ENCODE measurements at places on chromosomes 3 and 15. TPM values are rescaled to one million over a fixed set of nuclear protein-coding genes. Genes with fewer than 3 reads are reported as not detected.

Gene ZNF774
- total RNA-seq, result 3.6 TPM

Gene NMB
- total RNA-seq, result 9.0 TPM

Gene CHST2
- 8.2 TPM for total RNA-seq

DNA sequence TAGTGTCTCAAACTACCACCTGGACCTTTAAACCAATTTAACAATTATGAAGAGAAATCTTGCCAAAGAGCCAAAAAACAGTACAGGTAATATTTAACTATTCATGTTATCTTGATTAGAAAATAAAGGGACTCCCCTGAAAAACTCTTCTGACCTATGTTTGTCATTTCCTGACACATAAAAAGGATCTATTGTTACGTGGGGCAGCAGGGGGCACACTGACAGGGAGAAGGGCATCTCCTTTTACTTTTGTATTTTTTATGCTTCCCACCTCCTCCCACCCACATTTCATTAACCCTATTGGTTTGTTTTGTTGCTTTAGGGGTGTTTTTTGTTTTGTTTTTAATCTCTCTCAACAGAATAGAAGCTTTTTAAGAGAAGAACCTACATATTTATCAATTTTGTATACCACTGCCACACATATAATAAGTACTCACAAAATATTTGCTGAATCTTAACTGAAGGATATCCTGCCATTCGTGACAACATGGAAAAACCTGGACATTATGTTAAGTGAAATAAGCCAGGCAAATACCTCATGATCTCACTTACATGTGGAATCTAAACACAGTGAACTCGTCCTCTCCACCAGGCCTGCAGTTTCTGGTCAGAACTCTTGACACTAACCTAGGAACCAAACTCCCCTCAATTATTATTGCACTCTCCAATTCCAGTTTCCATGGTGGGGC is 17.7 kb downstream of the STAG1 start:
- peaks cover 4% of the 10 kb centered on the region for H3K36me3 ChIP-seq
- no peaks in the 10 kb centered on the region for H3K27me3 ChIP-seq

GRCh38 chr3:194496217-194496919 is 9.6 kb upstream of the ATP13A3 start:
- H3K27me3 ChIP-seq, result no peaks in the 10 kb centered on the region
- H3K27ac ChIP-seq, result no peak overlapping the region
- no peaks in the 10 kb centered on the region for H3K36me3 ChIP-seq
- DNase-seq, result no peak

DNA sequence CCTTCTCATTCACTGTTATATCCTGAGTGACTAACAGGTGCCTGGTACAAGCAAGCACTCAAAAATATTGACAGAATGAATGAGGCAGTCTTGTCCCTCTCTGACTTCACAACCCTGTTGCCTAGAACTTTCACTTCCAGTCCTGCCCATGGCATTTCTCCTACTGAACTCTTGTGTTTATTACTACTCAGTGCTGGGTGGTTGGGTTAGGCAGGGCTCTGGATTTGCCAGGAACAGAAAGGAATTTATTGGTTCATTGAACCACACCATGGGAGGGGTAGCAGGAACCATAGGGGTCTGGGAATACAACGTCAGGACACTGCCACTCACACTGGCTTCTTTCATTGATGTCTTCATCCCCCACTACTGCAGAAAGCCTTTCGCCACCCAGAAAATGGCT is 41.9 kb upstream of the SEMA4B start:
- H3K27me3 ChIP-seq, result no peaks in the 10 kb centered on the region
- no peak for DNase-seq
- H3K4me3 ChIP-seq, result no peak overlapping the region
- H3K4me1 ChIP-seq, result peaks cover 43% of the 10 kb centered on the region

DNA sequence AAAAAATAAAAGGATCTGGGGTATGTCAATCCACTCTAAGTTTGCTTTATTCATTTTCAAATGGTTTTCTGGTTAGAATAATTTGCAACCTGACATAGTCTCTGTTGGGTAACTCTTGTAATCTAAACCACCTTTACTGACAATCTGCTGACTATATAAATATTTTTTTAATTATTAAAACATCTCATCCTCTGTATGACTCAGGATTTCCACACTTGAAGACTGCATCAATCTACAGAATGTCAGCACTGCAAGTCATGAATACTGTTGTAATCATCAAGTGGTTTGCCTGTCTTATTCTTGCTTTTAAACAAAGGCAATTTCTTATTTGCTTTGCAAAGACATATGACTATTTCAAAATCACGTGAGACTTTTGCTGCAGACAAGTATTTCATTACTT is 42.1 kb downstream of the VGLL3 start:
- no peaks in the 10 kb centered on the region for H3K4me1 ChIP-seq
- H3K36me3 ChIP-seq, result no peaks in the 10 kb centered on the region
- no peak overlapping the region for H3K27ac ChIP-seq
- no peak overlapping the region for H3K4me3 ChIP-seq
- DNase-seq, result no peak
- no peaks in the 10 kb centered on the region for H3K27me3 ChIP-seq

GRCh38 chr3:133424937-133425869 is 25.3 kb downstream of the BFSP2 start:
- no peaks in the 10 kb centered on the region for H3K36me3 ChIP-seq
- H3K27ac ChIP-seq, result no peak overlapping the region
- H3K4me1 ChIP-seq, result peaks cover 5% of the 10 kb centered on the region
- DNase-seq, result no peak
- H3K4me3 ChIP-seq, result no peak overlapping the region

DNA sequence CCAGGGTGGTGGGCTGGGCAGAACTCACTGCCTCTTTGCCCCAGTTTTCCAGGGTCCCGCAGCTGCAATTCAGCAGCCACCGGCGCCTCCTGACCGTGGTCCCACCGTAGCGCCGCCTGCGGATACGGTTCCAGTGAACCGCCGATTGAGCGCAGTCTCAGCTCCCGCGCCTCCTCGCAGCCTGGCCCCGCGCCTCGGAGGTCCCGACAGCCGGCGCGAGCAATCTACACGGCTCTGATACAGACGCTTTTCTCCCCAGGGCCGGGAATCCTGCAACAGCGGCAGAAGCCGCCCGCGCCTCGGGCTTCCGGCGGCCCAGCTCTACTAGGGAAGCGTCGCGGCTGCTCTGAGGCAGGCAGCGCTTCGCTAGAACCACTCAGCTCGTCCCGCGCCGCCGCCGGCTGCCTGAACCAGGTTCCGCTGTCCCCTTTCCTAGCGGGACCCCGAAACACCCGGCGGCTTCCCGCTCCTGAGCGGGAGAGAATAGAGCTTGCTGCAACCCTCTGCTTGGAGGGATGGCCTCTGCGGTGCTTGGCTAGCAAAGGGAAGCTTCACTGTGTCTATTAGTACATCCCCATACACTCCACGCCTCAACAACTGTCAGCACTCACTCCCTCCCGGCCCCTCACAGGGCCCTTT is 3.1 kb downstream of the FOXL2NB start:
- peaks cover 29% of the 10 kb centered on the region for H3K4me1 ChIP-seq
- H3K27me3 ChIP-seq, result peaks cover 68% of the 10 kb centered on the region
- no peak for DNase-seq
- H3K27ac ChIP-seq, result no peak overlapping the region
- H3K4me3 ChIP-seq, result peak overlapping the region; percentile 32

DNA sequence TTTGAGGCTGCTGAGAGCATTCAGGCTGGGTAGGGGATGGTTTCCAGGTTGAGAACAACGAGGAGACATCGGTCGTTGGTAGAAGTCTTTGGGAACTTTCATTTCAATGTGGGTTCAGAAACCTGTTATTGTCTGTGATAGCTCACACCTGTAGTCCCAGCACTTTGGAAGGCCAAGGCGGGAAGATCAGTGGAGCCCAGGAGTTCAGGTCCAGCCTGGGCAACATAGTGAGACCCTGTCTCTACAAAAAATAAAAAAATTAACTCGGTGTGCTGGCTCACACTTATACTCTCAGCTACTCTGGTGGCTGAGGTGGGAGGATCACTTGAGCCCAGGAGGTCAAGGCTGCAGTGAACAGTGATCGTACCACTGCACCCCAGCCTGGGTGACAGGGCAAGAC is 988 bp upstream of the RNF168 start:
- no peak for DNase-seq
- peaks cover 18% of the 10 kb centered on the region for H3K4me1 ChIP-seq
- no peak overlapping the region for H3K4me3 ChIP-seq
- H3K36me3 ChIP-seq, result no peaks in the 10 kb centered on the region
- peak overlapping the region; percentile 97 for H3K27ac ChIP-seq

- H3K36me3 ChIP-seq, result no peaks in the 10 kb centered on the region
- H3K27me3 ChIP-seq, result no peaks in the 10 kb centered on the region
- no peak for DNase-seq
- H3K4me3 ChIP-seq, result no peak overlapping the region
These were observed 19.1 kb upstream of the FSIP1 start for GRCh38 chr15:39801641-39802309.

DNA sequence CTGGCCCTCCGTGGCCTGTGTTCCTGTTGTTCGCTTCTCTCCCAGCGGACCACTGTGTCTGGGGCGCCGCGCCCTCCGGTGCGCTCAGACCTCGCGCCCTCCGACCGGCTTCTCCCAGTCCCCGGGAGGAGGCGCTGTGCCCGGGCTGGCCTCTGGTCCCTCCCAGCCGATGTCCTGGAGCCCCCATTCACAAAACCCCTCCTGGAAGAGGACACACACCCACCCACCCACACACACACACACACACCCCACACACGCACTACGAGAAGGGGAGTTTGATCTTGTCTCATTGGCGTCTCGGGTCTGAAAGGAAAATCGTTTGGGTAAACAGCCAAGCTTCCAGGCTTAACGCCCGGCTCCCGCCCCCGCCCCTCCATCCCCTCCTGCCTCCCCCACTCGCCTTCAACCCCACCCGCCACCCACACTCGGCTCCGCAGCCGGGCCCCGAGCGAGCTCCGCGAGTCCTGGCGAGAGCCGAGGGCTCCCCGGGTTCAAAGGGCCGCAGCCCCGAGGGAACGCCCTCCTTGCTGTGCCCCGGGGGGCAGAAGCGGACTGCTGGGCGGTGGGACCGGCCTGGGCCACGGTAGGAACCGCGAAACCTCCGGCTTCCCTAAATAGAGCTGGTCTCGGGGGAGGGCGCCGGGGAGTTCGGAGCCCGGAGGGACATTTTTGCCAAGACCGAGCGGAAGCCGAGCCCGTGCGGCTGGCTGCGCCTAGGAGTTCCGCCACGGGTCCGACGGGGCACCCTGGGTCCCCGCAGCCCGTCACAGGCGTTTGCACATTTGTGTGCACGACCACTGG is 23.6 kb downstream of the NR2F2 start:
- no peaks in the 10 kb centered on the region for H3K36me3 ChIP-seq
- peaks cover 52% of the 10 kb centered on the region for H3K27me3 ChIP-seq
- peak overlapping the region; percentile 55 for H3K4me3 ChIP-seq
- H3K4me1 ChIP-seq, result peaks cover 15% of the 10 kb centered on the region
- no peak for DNase-seq

DNA sequence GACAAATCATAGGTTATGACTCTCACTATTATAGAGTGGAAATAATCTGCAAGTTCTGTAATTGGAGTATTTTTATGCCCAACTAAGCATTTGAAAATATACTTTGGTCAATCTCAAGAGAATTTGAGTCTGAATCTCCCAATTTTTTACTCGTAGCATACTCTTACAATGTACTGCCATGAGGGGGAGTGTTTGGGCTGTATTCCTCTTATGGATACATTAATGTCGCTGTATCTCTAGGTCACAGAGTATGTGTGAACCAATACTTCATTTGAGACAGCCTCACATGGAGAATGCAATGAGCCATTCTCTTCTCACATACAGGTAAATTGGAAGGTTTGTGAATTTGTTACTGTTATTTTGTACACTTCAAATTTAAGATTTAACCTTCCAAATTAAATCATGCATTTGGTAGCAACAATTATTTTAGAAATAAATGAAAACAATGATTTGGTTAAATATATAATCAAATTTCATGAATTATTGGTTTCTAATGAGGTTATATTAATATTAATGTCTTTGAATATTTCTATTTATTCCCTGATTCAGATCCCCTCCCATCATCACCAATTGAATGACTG is 5.5 kb upstream of the CD200 start:
- H3K36me3 ChIP-seq, result no peaks in the 10 kb centered on the region
- H3K27ac ChIP-seq, result no peak overlapping the region
- no peaks in the 10 kb centered on the region for H3K27me3 ChIP-seq

DNA sequence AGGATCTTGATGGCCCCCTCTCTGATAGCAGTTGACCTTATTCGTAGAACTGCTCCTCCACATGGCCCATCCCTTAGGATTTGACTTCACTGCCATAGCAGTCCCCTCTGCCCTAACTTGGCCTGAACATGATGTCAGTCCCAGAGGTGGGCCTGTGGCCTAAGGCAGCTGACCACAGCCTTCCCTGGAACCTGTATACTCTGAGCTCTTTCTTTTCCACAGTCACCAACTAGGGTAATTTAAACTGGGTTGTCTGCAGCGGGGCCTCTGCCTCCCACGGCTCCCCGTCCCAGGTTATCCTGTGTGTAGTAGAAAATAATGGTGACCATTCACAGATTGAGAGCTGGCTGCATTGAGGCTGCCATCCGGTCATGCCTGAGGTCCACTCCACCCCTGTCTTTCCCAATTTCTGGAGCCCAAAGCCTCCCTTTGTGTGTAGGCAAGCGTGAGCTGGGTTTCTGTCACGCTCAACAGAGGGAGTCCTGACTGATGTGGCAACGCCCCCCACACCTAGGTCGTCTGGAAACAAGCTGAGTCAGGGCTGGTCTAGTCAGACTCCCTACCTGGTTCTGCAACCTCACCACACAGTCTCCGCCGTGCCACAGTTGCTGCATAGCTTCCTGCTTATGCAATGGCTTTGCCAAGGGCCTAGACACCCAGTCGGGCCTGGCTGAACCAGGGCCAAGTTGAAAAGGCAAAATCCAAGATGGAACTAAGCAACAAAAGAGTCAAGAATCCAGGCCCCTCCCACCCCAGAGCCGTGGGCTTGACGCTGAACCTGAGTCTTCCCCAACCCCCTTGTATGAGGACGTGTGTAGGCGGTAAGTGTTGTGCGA is 284.5 kb downstream of the XXYLT1 start:
- no peaks in the 10 kb centered on the region for H3K36me3 ChIP-seq
- no peaks in the 10 kb centered on the region for H3K27me3 ChIP-seq

- no peaks in the 10 kb centered on the region for H3K27me3 ChIP-seq
- no peaks in the 10 kb centered on the region for H3K36me3 ChIP-seq
- H3K27ac ChIP-seq, result no peak overlapping the region
These were observed 78.8 kb upstream of the CTNNB1 start for GRCh38 chr3:41120460-41120859.

- H3K27me3 ChIP-seq, result no peaks in the 10 kb centered on the region
- DNase-seq, result no peak
- H3K4me3 ChIP-seq, result no peak overlapping the region
- H3K36me3 ChIP-seq, result no peaks in the 10 kb centered on the region
- peaks cover 42% of the 10 kb centered on the region for H3K4me1 ChIP-seq
These were observed 67.9 kb upstream of the TNFSF10 start for GRCh38 chr3:172591125-172591605.

- H3K4me1 ChIP-seq, result no peaks in the 10 kb centered on the region
- H3K27ac ChIP-seq, result no peak overlapping the region
- no peaks in the 10 kb centered on the region for H3K27me3 ChIP-seq
These were observed 93.1 kb downstream of the C3orf70 start for GRCh38 chr3:185059766-185060165.
